Stimulated activated CD8-positive, alpha-beta memory T cell treated with anti-CD3 and anti-CD28 coated beads, Interleukin-4, amount 100 ng/mL, for 4 hours (primary cell): ENCODE measurements at places on chromosomes 4 and X.
A peak's percentile ranks its signal among the peaks of the same experiment; 100 is the strongest.

DNA sequence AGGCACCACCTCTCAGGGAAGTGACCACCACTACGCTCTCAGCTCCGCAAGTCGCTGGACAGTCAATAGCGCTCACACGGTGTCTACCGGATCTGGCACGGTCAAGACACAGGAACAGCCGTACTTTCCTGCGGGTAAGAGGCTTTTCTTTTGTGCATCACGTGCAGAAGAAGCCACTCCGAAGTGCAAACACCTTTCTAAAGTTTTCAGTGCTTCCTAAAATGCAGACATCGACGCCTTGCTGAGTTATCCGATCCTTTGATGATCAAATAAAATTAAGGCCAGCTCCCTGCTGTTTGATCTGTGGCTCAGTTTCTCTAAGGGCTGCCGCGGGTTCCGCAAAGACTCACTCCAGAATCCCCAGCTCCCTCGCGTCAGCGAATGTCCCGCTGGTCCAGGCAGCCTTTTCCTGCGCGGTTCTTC, 71.8 kb downstream of the FBXO8 start:
- DNase-seq: no peak

DNA sequence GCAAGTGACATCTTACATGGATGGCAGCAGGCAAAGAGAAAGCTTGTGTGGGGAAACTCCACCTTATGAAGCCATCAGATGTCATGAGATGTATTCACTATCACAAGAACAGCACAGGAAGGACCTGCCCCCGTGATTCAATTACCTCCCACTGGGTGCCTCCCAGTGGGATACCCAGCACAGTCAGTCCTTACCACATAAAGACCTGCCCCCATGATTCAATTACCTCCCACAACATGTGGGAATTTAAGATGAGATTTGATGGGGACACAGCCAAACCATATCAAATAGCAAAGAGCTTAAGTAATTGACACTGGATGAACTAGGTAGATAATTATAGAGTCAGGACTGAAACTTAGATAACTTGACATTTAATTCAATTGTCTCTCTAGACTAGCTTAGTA, 85.6 kb downstream of the SLIT2 start:
- DNase-seq: no peak

DNA sequence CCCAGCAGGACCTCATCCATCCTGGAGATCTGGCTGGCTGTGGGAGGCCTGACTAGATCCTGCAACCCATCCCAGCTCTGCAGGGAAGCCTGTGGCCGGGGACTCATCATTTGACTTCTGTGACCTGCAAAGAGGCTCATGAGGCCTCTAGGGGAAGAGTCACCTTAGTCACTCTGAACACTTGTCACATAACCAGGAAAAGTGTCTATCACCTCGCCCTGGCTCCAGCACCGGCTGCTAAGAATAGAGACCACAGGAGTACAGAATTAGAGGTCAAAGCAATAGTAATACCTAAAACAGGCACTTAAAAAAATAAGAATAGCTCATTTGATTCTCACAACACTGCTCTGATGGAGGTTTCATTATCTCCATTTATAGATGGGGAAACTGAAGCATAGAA, 3.8 kb upstream of the NSG1 start:
- no peak for DNase-seq

GRCh38 chr4:138005486-138005885, 236.7 kb downstream of the SLC7A11 start:
- no peak for DNase-seq

DNA sequence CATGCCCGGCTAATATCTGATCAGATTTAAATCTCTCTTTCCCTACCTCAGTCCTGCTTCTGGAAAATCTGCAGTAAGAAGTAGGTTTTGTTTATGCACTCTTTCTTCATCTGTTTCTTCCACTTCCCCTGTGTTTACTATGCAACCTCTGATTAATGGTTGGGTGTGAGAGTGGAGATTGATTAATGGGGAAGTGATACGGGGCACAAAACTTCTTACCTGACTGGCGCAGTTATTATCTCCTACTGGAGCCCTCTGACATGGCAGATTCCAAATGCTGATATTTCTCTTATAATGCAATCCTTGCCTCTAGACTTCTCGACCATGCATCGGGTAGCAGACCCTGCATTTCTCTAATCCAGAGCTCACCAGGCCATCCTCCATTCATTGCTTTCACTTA, 60.2 kb upstream of the HPGD start:
- no peak for DNase-seq

GRCh38 chrX:283115-283845, 2.1 kb downstream of the PLCXD1 start:
- peak; percentile 84 for DNase-seq

DNA sequence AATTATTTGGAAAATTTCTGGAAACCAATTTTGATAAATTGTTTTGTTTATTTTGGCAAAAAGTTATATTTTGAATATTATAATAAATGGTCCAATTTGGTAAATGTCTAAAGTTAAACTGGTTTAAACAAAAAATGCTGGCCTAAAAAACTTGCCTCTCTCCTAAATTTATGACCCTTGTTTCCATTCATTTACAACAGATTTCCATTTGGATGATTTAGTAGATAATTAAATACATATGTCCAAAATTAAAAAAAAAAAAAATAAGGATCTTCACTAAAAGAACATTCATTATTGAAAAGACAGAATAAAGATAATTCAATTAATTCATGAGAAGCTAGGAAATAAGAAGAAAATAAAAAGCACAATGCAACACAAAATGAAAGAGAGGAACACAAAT, 449.5 kb downstream of the SPRY1 start:
- no peak for DNase-seq

GRCh38 chrX:103540145-103540544, 20.9 kb upstream of the RAB40A start:
- no peak for DNase-seq
